Progenitor cell of endocrine pancreas (in vitro differentiated cells): ENCODE measurements at places on chromosomes 3 and 15. TPM values are rescaled to one million over a fixed set of nuclear protein-coding genes. Genes with fewer than 3 reads are reported as not detected.

AADAC gene
- total RNA-seq, result not detected in 2 replicates

OR5K2 gene
- total RNA-seq, result not detected in 2 replicates

CD86 gene
- total RNA-seq, result not detected in 2 replicates

TRPM1 gene
- total RNA-seq, result not detected in 2 replicates

ADAMTSL3 gene
- 0.24 and 0.38 TPM in 2 replicates for total RNA-seq

KBTBD13 gene
- not detected in 2 replicates for total RNA-seq

ANKRD34C gene
- not detected in 2 replicates for total RNA-seq
